ENCODE measurements at places on chromosomes 6 and 20.

- no peak for DNase-seq
Measured at GRCh38 chr20:61092251-61092650, 159.8 kb upstream of the CDH4 start.

DNA sequence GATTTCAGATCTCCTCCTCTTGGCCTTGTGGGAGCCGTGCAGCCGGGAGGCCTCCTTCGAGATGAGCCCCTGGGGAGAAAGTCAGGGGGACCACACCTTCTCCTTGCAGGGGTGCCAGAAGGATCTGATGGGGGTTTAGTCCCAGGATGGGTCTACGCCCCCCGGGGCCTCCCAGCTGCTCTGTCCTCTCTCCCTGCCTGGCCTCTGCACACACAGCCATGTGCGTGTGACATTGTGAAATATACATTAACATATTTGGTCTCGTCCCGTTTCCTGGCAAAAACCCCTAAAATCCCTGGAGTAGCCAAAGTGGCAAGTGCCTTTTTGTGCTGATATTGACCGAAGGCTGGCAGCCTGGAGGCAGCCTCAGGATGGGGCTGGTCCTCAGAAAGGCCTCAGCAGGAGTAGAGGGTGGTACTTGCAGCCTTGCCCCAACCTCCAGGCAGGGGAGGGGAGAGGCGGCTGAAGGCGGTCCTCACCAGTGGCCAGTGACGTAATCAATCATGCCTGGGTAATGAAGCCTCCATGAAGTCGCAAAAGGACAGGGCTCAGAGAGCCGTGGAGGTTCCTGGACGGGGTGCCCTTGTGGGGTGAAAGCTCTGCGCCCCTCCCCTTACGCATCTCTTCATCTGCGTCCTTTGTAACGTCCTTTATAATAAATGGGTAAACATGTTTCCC, 5.1 kb upstream of the HELZ2 start:
- no peak for DNase-seq

DNA sequence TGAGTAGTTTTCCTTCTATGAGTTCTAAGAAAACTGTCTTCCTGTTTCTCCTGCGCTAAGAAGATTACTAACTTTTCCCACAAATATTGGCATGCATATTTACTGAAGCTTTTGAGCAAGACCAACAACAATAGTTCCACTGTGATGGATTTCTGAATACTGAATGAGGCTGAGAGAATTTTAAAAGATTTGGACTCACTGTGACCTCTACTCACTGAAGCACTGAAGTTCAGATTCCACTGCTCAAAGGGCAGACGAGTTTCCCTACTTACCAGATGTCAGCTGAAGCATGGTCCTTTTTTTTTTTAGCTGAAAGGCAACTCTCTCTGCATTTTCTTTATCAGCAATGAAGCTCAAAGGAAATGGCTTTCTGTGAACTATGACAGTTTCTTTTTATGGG, 718.5 kb downstream of the RFPL4B start:
- DNase-seq, result no peak

DNA sequence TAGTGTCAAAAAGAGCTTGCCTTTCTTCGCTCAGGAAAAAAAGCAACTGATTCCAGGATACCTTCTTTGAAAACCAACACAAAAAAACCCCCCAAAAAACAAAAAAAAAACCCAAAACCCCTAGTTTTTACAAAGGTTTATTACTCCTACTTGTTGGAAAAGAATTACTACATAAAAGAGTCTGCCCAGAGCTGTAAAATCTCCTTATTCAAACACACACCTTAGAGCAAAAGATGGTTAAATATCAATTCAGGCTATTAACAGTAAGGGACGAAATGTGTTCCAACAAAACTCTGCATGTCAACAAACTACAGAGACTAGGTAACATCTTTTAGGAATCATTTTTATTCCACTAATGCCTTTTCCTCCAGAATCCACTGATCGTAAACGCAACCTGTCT, 42.7 kb downstream of the BCAS1 start:
- DNase-seq, result no peak

- DNase-seq, result no peak
Measured at GRCh38 chr6:127022302-127022701, 96.2 kb upstream of the RSPO3 start.

GRCh38 chr6:150491131-150491810, 108.4 kb upstream of the PLEKHG1 start:
- no peak for DNase-seq

- DNase-seq, result no peak
Measured at GRCh38 chr20:14295238-14295637, 42.2 kb downstream of the FLRT3 start.

- no peak for DNase-seq
Measured at GRCh38 chr6:2760882-2761842, 4.0 kb upstream of the WRNIP1 start.

GRCh38 chr20:51310216-51310615, 232.3 kb downstream of the NFATC2 start:
- no peak for DNase-seq

DNA sequence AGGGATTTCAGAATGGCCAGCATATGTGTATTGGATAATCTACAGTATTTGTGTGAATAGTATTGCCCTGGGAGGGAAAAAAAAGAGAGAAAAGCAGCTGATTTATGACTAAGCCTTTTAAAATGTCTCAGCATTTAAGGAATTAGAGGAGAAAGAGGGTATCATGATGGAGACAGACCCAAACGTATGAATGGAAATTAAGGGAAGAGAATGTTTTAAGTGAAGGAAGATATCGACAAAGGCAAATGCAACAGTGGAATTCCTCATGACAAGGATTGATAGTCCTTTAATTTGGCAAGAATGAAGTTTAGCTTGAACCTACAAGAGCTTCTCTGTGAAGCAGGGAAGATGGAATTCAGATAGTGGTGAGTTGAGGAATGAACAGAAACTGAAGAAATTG, 367.3 kb upstream of the POU3F2 start:
- no peak for DNase-seq

DNA sequence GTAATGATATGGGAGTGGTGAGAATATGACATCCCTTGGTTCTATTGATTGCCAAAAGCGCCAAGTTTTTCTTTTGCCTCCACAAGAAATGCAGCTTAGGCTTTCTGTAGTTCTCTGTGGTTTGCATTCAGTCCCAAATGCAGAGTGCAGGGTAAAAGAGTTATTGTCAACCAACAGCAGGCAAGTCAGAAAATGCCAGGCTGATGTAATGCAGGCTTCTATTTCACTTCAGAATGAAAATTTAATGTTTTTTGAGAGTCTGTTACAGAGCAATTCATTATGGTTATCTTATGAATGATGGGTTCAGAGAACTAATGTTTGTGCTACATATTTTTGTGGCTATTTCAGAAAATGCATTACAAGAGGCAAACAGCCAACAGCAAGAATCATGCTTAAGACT, 293.5 kb downstream of the CENPW start:
- DNase-seq, result no peak
